CD4-positive, alpha-beta memory T cell (primary cell): ENCODE measurements at places on chromosomes 3 and 15.

GRCh38 chr3:152260026-152260425 lies 8.7 kb upstream of the MBNL1 start:
- H3K36me3 ChIP-seq = no peaks in the 10 kb centered on the region
- H3K27me3 ChIP-seq = no peaks in the 10 kb centered on the region
- no peak for DNase-seq
- H3K4me1 ChIP-seq = peaks cover 94% of the 10 kb centered on the region

DNA sequence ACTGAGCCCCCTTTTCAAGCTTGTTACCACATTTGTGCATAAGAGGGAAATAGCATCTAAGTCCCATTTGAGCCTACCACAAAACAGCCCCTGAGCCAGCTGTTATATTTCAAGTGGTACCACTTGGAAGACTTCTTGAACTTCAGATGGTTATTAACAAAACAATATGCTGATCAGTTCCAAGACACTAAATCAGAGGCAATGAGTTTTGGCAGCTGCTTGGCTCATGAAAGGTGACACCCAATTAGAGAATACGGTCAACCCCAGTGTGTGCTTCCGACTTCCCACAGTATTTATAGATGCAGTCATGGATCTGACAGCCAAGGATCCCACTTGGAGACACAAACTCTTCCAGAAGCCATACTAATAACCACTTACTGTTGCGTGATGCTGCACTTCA lies 469.6 kb upstream of the PPP2R3A start:
- H3K27me3 ChIP-seq = no peaks in the 10 kb centered on the region
- H3K36me3 ChIP-seq = no peaks in the 10 kb centered on the region
- H3K27ac ChIP-seq = no peak overlapping the region
- H3K4me1 ChIP-seq = no peaks in the 10 kb centered on the region
- H3K4me3 ChIP-seq = no peak overlapping the region

DNA sequence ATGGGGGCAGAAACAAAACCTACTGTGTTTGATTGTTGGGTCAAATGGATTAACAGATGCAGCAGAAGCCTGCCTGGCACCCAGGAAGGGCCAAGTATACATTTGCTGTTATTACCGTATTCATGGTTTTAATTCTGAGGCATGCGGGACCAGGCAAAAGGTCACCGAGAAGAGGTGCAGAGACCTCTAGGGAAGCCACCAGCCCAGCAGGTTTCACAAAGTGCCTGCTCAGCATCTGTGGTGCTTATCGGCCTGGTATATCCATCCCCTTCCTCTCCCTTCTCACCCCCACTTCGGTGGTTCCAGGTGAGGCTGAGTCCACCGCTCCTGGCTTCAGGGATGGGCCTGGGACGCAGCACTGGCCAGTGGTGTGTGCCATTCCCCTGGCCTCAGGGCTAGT lies 13.1 kb downstream of the TPRA1 start:
- peaks cover 13% of the 10 kb centered on the region for H3K4me1 ChIP-seq
- no peak overlapping the region for H3K4me3 ChIP-seq
- no peaks in the 10 kb centered on the region for H3K27me3 ChIP-seq
- DNase-seq = no peak

DNA sequence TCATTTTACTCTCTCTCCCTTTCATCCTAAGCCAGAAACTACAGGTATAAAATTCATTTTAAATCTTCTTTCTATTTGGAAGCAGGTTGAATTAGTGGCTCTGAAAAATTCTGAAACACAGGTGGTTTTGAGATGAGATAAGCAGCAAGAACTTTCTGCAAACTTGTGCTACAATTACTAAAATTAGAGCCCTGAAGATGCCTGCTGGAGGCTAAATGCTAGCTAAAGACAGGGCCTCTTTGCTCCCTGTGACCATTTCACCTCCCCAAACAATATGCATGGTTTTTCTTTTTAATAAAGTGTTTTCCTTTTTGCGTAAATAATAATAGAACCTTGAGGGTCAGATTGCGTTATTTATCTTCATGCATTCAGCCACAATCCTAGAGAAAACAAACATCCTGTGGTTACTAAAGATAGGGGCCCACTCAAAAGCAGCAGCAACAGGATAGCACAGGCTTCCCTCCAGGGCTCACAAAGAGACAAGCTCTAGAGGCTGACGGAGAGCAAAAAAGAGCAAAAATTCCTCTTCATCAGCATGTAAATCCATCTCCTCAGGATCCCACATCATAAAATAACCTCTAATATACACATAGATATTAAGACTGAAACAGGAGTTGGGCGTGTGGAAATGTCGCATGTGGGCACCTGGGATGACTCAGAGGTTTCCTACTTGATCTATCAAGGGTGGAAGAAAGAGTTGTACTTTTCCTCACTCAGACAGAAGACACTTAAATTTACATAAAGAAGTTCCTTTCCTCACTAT lies 26.5 kb upstream of the CP start:
- no peak overlapping the region for H3K4me3 ChIP-seq
- no peak for DNase-seq
- H3K27ac ChIP-seq = no peak overlapping the region

- H3K36me3 ChIP-seq = no peaks in the 10 kb centered on the region
- no peak for DNase-seq
- H3K4me1 ChIP-seq = peaks cover 30% of the 10 kb centered on the region
- H3K27me3 ChIP-seq = no peaks in the 10 kb centered on the region
- no peak overlapping the region for H3K27ac ChIP-seq
Measured at GRCh38 chr15:51751697-51752683, 593 bp downstream of the TMOD2 start.

GRCh38 chr3:61682671-61683548 lies 121.5 kb downstream of the PTPRG start:
- H3K36me3 ChIP-seq = no peaks in the 10 kb centered on the region
- no peak for DNase-seq
- no peak overlapping the region for H3K4me3 ChIP-seq
- no peaks in the 10 kb centered on the region for H3K4me1 ChIP-seq
- H3K27ac ChIP-seq = no peak overlapping the region
